ENCODE measurements at places on chromosomes 13 and 19. TPM values are rescaled to one million over a fixed set of nuclear protein-coding genes. Genes with fewer than 3 reads are reported as not detected.

DNA sequence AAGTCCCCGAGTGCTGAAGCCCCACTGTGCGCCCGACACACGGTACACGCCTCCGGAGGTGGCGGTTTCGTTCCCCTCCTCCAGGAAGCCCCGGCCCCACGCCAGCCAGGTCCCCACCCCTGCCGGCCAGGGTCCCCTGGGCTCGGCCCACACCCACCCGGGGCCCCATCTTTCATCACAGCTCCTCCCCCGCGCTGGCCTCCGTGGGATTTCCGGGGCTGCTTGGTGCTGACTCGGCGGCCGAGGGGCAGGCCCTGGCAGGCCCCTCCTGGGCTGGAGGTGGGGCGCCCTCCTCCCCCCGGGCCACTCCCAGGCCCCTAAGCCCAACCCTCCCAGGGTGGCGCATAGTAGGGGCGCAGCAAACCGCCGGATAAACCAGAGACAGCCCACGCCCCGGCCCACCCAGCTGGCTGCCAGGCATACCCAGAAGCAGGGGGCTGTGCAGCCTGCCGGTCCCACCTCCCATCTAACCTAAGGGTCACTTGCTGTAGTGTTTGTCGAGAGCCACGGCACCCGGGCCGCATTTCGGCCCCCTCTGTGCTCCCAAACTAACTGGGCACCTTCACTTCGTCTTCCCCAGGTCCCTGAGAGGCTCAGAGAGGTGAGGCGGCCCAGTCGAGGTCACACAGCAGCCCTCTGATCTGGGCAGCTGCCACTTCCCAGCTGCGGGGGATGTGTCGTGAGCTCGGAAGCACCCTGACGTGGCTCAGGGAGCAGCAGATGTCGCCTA lies 6.6 kb downstream of the ZBTB7A start:
- no peak for DNase-seq

GRCh38 chr13:94859811-94860210 lies 147.5 kb upstream of the SOX21 start:
- DNase-seq, result no peak

DNA sequence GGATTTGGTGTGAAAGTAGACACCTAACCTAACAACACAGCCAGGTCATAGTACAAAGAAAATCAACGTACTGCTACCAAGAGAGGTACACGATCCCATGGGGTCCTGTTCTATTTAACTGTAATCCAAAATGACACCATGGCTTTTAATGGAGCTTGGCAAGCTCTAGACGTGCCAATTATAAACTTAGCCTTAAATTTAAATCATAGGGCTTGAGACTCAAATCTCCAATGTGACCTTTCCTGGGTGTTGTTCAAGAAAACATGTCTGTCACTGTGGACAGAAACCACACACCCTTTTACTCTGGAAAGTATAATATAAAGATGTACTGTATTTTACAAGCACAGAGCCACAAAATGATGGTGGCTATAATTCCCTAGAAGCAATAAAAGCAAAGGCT lies 299.3 kb downstream of the ENOX1 start:
- no peak for DNase-seq

- DNase-seq, result no peak
These were observed 12.1 kb downstream of the IQCN start for GRCh38 chr19:18262144-18262543.

ALG5 gene
- 42.1 TPM for total RNA-seq

CYP4F2 gene
- total RNA-seq, result not detected

ATXN8OS gene
- total RNA-seq, result not detected

ZSCAN4 gene
- total RNA-seq, result not detected

ZIC5 gene
- total RNA-seq, result not detected

GRCh38 chr19:19315444-19315843 lies 4.9 kb downstream of the SUGP1 start:
- no peak for DNase-seq

DNA sequence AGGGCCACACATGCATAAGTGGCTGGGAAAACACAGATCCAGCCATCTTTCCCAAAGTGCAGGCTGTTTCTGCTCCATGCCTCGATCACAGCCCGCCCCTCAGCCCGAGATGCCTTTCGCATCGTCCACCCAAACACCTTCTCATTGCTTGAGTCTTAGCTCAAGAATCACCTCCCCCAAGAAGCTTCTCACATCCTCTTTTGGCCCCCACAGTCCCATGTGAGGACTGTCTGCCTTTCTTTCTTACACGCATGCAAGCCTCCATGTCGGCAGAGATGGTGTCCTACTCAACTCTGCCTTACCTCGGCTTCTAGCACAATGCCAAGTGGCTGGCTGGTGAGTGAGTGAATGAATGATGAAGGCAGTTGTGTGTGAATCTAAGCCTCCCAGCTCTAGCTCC lies 18.1 kb upstream of the GSX1 start:
- DNase-seq, result no peak

PRODH2 gene
- total RNA-seq, result not detected

- no peak for DNase-seq
These were observed 2.4 kb upstream of the TEKTIP1 start for GRCh38 chr19:3536429-3537100.

DNA sequence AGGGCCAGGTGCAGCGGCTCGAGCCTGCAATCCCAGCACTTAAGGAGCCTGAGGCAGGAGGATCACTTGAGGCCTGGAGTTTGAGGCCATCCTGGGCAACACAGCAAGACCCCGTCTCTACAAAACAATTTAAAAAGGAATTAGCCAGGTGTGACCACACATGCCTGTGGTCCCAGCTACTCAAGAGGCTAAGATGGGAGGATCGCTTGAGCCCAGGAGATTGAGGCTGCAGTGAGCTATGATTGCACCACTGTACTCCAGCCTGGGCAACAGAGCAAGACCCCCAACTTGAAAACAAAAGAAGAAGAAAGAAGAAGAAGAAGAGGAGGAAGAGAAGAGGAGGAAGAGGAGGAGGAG lies 47.7 kb downstream of the LATS2 start:
- no peak for DNase-seq

- peak; percentile 22 for DNase-seq
These were observed 181.9 kb downstream of the PCDH9 start for GRCh38 chr13:67048084-67048820.

DNA sequence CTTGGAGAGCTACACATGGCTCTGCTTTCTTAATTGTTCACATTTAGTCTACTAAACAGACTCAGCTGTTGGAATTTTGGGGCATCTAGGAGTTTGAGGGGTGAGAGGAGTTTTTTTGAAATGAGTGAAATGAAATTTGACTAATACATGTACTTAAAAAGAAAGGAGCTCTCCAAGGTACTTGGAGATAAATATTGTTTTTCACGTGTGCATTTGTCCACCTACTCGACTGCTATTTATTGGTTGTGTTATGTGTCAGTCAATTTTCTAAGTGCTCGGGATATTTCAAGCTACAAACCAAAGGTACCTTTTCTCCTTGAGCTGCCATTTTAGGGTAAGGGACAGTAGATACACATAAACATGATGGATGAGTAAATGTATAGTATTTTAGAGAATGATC lies 697.0 kb downstream of the LIG4 start:
- DNase-seq, result no peak

DNA sequence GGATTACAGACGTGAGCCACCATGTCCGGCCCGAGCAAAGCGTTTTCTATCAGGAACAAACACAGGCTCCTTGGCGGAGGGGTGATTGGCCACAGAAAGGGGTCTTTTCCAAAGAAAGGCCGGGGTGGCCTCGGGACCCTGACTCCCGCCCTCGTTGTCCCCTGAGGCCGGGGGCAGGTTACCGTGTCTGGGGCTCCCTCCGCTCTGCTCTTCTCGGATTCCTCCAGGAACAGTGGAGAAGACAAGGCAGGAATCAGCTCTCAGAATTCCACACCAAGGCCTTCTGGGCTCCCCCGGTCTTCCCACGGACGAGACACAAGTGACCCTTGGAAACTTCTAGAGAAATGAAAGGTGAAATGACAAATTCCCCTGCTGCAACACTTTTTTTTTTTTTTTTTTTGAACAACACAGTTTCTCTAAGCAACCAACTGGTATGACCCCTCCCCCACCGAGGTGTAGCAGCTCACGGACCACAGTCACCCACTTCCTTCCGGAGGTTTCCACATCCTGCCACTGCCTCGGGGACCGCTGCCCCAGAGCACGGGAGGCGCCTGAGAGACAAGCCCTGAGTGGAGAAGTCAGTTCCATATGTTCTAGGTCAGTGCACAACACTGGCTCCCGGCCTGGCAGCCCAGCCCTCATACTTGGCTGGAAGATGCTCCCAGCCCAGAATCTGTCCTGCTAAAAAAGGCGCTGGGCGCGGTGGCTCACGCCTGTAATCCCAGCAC lies 11.0 kb downstream of the MOB3A start:
- no peak for DNase-seq

JAK3 gene
- 3.0 TPM for total RNA-seq

GRCh38 chr13:29999492-30000369 lies 149.3 kb upstream of the UBL3 start:
- DNase-seq, result no peak

GRCh38 chr13:62418872-62419271 lies 1003.2 kb upstream of the PCDH20 start:
- no peak for DNase-seq

KLK11 gene
- not detected for total RNA-seq

KCNK6 gene
- total RNA-seq, result 7.0 TPM

CDK8 gene
- total RNA-seq, result 13.9 TPM

GRCh38 chr13:78759704-78760103 lies 100.7 kb upstream of the OBI1 start:
- no peak for DNase-seq

- DNase-seq, result no peak
These were observed 65.6 kb downstream of the DHRS12 start for GRCh38 chr13:51738226-51738905.

DNA sequence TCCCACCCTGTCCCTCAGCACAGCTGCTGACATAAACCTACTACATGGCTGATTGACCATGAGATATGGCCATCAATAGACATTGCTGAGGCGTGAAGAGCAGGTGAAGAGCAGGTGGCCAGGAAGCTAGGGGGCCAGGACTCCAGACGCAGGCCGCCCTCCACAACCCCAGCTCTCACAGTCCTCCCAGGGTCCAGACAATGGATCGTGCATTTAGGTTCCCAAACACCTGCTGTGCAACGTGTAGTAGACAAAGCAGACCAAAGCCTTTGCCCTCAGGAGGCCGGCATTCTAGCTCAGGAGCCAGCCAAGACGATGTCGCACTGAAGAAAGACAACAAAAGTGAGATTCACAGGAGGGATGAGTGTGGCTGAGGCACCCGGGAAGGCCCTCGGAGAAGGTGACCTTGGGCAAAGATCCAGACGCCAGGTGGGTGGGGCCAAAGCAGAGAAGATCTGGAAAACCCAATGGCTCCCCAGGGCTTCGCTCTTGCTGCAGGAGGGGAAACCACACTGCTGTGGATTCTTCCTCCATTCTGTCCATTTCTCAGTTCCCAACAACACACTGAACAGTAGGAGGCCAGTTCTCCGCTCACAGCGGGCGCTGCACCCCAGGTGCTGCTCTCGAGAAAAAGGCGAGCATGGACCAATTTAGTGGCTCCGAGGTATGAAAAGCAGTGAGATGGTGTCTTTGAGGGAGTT lies 1.4 kb downstream of the FFAR1 start:
- no peak for DNase-seq

- DNase-seq, result no peak
These were observed 1276.0 kb downstream of the EFNB2 start for GRCh38 chr13:105259426-105259825.

GRCh38 chr13:39040206-39040605 lies 1.9 kb downstream of the NHLRC3 start:
- DNase-seq, result no peak

GRCh38 chr13:105773241-105773640 lies 762.2 kb downstream of the EFNB2 start:
- DNase-seq, result no peak

DNA sequence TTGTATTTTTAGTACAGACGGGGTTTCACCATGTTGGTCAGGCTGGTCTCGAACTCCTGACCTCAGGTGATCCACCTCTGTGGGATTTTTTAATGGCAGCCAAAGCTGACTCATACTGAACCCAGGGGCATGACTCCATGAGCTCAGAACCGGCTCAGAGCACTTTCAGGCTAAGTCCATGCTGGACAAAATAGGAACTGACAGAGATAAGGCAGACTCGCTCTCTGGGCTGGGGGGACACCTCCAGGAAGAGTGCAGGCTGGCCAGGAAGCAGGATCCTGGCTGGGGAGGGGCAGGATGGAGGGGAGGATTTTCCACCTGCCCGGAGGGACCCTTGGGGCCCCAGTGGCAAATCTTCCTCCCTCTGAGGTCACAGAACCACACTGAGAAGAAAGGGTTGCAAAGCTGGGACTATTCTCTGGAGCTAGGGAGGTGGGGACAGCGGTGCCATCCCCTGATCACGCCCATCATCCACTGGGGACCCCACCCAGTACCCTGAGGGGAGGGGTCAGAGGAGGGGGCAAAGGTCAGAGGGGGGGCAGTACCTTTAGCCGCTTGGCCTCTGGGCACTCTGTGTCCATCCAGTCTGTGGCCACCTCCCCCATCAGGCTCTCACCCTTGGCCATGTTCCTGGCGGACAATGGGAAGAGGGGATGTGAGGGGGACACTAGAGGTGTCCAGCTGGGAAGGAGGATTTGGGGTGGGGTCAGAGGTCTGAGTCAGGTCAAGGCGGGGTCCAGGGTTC lies 31.1 kb downstream of the NOTCH3 start:
- DNase-seq, result no peak

GRCh38 chr19:45121827-45122345 lies 28.9 kb downstream of the PPP1R37 start:
- no peak for DNase-seq

DNA sequence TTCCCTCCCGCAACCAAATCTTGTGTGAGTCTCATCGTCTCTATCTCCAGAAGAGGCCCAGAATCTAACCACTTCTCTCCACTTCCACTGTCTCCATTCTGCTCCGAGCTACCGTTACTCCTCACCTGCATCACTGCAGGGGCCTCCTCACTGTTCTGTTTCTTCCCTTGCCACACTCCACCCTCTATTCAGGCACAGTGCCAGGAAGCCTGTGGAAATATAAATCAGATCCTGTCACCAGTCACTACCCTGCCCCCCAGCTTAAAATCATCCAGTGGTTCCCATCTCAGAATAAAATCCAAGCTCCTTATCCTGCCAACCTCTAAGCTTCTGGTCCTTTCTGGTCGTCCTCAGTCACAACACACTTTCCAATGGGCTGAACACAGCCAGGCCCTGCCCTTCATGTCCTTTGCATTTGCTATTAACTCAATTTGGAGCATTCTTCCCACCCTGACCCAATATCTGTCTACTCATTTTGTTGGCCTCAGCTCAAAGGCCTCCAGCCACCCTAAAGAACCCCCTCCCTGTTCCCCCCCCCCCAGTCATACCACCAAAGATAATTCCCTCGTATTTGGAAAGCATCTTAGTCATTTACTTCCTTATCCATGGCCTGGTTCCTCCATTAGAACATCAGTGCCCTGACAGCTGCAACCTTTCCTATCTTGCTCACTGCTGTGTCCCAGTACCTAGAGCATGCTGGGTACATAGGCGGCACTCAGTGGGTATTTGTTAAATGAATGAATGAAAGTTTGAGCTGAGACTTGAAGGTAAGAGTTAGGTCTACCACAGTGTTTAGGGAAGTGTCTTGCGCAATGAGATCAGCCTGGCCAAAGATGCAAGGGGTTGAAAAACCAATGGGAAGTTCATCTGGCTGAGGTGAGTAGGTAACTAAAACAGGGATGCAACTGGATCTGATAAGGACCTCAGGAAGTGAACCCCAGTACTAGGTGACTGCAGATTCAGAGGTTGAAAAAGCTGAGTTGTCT lies 24.4 kb downstream of the ZNF175 start:
- no peak for DNase-seq

- no peak for DNase-seq
These were observed 52.7 kb upstream of the RFXAP start for GRCh38 chr13:36766295-36766694.

TMEM255B gene
- 19.1 TPM for total RNA-seq

GRCh38 chr13:65414187-65414586 lies 1815.9 kb downstream of the PCDH9 start:
- DNase-seq, result no peak

KLK13 gene
- not detected for total RNA-seq

CEBPA gene
- total RNA-seq, result 0.13 TPM

All from pulmonary artery endothelial cell (primary cell).